ENCODE measurements at places on chromosomes 6 and 20.

DNA sequence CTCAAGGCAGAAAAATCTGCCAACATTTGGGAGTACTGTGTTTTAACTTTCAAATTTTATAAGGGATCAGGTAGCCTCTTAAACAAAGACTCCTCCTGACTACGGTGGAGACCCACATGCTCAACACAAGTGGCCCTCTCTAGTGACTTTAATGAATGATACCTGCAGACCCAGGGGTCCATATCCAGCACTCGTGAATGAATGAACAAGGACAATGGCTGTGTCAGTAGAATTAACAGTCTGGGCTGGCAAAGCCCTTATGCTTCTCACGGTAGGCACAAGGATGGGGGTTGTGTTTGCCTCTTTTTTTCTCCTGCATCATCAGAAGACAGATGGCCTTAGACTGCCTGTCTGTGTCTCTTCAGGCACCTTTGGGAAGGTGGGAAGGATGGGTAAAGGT, 112.6 kb upstream of the TRAF3IP2 start:
- DNase-seq = no peak

DNA sequence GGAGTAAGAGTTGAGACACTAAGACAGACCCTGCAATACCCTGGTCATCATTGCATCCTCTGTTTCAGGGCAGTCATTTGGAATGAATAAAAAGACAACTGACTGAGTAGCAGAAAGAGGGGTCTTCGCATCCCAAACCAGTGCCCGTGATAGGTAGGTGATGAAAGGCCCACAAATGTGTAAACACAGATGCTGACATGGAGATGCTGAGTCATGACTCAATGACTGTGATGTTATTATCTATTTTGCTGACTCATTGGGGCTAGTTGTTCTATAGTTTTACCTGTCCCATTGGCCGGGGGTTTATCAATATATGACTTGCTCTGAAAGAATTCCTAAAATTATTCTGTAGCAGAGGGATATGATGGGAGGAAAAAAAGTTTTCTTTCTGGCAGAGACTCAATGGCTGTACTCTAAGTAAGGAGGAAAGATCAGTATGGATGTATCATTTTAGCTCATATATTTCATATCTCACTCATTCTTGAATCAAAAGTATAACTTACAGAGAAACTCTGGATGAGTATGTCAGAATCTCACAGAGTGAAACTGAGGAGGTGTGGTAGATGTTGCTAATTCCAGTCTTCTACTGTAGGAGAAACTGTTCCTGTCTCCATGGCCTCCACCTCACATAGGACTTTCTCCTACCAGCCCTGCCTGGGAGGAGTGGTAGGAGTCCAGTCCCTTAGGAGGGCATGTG, 119.9 kb upstream of the PREP start:
- no peak for DNase-seq

DNA sequence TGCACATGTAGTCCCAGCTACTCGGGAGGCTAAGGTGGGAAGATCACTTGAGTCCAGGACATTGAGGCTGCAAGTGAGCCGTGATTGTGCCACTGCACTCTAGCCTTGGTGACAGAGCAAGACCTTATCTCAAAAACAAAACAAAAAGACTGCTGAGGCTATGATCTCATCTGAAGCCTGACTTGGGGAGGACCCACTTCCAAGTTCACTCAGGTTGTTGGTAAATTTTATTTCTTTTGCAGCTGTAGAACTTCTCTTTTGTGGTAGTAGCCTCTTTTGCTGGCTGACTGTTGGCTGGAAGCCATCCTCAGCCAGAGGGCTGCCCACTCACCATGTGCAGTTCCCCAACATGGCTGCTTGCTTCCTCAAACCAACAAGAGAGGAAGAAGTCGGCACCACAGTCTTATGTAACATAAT, 36.8 kb upstream of the ME1 start:
- DNase-seq = no peak

DNA sequence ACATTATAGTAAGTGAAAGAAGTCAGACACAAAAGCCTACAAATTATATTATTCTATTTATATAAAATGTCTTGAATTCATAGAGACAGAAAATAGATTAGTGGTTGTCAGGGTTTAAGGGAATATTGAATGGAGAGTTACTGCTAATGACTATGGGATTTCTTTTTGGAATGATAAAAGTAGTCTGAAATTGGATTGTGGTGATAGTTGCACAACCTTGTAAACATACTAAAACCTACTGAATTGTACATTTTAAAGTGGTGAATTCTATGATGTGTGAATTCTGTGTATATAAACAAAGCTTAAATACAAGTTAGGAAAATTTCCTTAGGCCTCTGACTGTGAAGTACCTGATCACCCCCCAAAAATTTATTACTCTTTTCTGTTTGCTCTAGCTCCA, 343.1 kb downstream of the TFAP2B start:
- no peak for DNase-seq

- no peak for DNase-seq
These were observed 47.3 kb downstream of the LRRN4 start for GRCh38 chr20:6006603-6006949.

- no peak for DNase-seq
These were observed 21.6 kb downstream of the RALGAPA2 start for GRCh38 chr20:20690676-20691476.

DNA sequence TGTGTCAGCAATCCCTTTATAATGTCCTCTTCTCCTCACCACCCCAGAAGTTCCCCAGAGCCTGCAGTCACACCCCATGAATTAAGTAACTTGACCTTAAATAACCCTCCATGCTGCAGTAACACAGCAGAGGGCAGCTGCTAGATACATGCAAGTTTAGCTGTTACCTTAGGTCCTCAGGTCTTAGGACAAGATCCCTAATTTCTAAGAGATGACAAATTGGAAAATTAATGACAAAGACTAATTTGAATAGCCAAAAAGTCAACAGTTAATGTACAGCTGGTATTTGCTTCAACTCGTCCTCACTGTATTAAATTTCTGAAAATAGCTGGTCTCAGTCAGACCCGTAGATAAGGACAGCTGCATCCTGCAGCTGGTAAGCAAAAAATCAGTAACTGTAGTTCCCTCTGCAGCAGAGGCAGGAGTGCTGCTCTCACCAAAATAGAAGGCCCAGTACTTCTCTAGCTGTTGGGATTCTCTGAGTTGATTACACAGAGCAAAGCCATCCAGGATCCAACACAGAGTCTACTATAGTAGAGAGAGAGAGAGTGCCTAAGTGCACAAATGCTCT, 62.4 kb downstream of the TNFRSF21 start:
- DNase-seq = no peak

GRCh38 chr20:51400051-51400926, 142.2 kb downstream of the NFATC2 start:
- no peak for DNase-seq

DNA sequence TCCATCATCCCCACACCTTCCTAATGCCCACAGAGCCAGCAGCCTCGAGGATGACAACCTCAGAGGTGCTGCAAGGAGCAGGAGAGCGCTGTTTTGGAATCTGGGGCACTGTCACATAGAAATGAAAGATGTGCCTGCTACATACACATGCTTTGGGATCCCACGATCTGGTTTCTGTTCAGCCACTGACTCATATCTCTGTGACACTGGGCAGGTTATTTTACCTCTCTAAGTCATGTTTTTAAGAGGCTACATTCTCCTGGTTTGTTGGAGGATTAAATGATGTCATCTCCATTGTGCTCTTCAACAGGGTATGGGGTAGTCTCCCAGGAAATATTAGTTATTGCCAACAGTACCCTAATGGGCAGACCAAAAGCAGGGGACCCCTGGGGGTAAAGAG, 32.6 kb upstream of the TAB2 start:
- DNase-seq = no peak

GRCh38 chr6:143406673-143407072, 43.8 kb downstream of the ADAT2 start:
- no peak for DNase-seq

- no peak for DNase-seq
These were observed 18.1 kb downstream of the MTRES1 start for GRCh38 chr6:107045826-107046675.

GRCh38 chr6:144248003-144248402, 37.1 kb upstream of the UTRN start:
- DNase-seq = no peak

GRCh38 chr20:5356941-5357340, 40.2 kb upstream of the PROKR2 start:
- DNase-seq = no peak

- no peak for DNase-seq
These were observed 132.0 kb upstream of the RUNX2 start for GRCh38 chr6:45196121-45196520.

- DNase-seq = no peak
These were observed 801 bp downstream of the FBXL4 start for GRCh38 chr6:98946879-98947410.

DNA sequence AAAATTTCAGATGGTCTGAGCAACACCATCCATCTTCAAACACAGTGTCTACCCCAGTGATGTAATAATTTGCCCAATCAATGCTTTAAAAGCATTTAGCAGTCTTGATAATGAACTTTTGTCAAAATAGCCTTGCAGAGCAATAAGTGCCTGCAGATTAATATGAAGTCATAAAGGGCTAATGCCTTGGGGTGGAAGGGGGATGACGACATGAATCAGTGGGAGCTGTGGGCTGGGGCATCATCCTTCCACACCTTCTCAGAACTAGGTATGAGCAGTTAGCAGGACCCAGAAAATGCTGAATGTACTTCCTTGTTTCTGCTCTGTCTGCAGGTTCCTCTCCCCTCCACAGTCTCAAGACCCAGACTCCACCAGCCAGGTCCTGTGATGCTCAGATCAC, 166.2 kb upstream of the MAFB start:
- no peak for DNase-seq

DNA sequence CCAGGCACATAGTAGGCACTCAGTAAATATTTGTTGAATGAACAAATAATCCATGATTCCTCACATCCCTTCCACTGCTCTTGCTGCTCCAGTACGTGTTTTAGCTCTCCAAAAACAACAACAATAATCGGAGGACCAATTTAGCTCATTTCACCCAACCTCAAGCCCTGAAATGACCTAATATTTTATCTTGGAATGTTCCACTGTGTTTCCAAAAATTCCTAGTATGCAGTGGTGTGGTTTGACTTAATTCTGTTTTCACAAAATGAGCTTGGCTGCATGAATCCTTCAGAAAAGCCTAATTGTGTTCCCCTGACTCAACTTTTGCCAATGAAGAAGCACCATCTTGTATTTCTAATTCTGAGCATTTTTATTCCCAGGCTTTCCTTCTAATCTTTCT, 168.0 kb upstream of the PHACTR1 start:
- no peak for DNase-seq

GRCh38 chr6:14932485-14933182, 313.2 kb upstream of the JARID2 start:
- no peak for DNase-seq

GRCh38 chr6:119348748-119349360, 707 bp downstream of the MAN1A1 start:
- DNase-seq = no peak

GRCh38 chr6:137353346-137353745, 134.2 kb upstream of the IFNGR1 start:
- no peak for DNase-seq

DNA sequence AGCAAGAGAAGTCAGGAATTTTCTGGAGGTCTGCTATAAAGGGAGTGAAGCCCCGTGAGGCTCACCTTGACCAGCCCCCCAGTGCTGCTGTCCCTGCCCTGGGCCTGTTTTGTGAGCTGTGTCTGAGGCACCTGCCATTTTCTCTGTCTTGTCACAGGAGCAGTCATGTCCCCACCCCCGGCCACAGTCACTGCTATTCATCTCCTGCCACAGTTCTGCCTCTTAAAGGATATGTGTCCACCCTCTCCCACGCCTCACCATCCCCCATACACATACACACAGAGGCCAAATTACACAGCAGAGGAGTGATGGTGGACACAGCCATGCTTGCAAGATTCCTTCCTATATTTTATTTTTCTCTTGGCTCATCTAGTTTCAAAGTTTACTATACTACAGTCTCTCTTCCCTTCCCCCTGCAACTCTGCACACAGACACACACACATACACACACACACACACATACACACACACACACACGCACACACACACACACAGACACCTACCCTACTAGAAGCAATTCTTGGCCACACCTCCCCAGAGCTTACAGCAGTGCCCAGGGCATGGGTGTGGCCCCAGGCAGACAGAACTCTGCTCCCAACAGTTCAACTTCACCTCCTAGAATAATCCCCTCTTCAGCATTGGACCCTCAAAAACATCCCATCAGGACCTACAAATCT, 68.7 kb upstream of the TAB2 start:
- no peak for DNase-seq

DNA sequence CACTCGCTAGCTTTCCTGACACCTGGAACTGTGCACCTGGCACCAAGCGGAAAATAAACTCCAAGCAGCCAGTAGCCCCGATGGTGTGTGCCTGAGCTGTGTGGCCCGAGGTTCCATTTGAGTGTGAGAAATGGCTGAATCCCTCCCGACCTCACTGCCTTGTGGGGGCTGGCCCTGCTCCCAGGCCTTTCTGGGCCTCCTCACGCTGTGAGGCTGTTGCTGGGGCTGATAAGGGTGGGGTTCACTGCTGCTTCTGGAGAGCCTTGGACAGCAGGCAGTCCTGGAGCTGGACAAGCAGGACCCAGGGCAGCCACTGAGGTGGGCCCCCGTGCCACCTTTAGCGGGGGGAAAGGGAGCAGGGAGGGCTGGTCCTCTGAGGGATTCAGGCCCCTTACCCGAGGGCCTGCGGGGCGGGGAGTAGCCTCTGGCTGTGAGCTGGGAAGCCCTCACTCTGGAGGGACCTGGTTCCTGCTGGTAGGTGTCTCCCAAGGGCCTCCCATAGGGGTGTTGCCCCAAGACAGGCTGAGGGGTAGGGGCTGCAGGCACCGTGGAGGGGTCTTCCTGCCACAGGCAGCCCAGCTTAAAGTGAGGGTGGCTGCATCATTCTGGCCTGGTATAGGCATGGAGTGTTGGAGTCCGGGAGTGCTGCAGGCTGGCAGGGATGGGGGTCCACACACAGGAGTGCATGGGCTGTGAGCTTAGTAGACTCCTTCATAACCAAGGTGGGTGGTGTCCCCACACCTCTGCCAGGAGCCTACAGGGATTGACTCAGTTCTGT, 1.7 kb downstream of the PPDPF start:
- DNase-seq = no peak

DNA sequence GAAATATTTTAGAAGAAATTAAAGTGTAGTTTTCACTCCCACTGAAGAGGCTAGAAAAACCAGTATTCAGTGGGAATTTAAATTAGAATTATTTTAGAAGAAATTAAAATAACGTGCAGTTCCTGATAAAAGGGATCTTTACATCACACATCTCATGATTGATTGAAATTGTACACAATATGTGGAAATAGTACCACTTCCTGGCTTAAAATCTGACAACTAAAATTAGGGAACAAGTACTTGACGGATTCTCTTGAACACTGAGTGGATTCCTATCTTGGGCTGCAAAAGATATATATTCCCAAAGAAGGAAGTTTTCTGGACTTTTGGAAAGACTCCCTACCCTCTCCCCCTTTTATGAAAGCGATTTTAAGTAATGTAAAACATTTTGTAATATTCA, 14.6 kb upstream of the MTCL3 start:
- no peak for DNase-seq

Data from D721Med (cell line).